ENCODE measurements at places on chromosomes 1 and 21.

GRCh38 chr1:32272557-32273390, 19.1 kb upstream of the HDAC1 start:
- DNase-seq, result no peak

DNA sequence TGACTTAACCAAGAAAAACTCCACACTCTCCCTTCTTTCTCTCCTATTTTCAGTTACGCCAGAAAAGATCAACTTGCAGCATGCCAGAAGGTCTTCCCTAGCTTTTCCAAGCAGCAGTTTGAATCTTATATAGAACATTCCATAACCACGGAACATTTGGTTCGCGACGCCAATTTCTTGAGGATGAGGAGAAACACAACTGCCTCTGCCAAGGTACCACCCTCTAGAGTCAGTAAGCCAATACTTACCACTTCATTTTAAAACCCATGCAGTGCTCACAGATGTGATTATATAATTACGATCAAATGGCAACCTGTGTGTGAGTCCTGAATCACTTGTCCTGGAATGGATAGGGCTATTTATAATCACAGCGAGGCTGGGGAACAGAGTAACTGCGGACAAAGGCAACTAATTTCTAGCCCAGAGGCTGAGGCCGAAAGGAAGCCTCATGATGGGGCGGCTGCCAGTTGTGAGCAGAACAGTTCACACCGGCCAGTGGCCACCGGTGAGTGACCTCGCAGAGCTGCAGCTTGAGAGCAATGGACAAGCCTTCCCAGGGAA, 43.2 kb upstream of the BACE2 start:
- DNase-seq, result no peak

DNA sequence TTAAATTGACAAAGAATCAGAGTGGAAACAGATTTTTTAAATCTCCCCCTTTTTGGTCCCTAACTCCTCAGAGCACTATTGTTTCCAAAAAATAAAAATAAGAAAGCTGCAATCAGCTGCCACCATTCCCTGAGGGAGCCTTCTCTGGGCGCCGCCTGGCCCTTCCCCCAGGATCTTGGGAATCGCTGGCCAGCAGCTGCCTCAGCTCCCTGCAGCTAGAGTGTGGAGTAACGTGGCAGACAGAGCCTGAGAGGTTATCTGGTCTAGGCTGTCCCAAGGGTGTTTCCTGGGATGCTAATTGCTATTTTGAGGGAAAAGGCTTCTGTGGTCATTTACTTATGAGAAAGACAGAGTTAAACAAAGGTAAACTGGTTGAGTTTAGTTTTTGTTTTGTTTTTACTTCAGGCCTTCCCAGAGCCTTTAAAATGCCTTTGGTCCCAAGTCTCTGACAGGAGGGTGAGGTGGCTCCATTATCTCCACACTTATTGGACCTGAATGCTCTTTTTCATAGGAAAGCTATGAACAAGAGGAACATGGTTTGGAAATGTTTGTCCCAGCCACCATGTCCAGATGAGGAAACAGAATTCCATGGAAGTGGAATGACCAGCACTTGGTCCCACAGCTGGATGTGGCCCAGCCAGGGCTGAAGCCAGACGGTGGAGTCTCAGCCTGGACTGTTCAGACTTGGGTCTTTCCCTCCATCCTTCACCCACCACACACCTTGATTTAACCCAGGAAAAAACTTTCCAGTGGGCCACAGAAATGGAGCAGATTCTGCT, 14.1 kb upstream of the KIAA1614 start:
- no peak for DNase-seq

- no peak for DNase-seq
These were observed 24.4 kb upstream of the LEPR start for GRCh38 chr1:65395887-65396612.

- no peak for DNase-seq
These were observed 239.4 kb downstream of the BACH1 start for GRCh38 chr21:29538115-29538514.

GRCh38 chr1:218273762-218274479, 11.2 kb upstream of the RRP15 start:
- DNase-seq, result no peak

DNA sequence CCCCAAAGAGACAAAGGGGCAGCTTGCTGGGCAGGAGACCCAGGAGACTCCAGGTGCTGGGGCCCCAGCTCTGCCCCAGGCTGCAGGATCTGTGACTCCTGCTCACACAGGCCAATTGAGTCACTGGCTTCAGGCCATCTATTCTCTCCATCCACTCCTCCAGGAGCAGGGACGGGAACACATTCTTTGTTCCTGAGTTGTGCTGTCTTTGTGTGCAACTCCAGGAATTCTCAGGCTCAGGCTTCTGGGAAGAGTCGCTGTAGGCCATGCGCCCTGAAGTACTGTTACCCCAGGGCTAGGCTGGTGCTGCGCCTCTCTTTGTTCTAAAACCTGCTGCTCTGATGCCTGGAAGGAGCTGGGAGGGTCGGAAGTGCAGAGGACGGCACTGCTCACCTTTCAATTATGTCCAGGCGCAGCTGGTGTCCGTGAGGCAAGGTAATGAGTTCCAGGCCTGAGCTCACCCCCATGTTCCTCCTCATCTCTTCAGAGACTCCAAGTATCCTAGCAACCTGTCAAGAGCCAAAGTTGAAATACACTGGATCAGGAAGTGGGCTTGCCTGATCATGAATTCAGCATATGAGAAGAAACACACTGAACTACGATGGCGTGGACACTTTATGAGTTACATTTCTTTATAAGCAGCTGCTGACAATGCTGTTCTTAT, 105.9 kb downstream of the BCAR3 start:
- no peak for DNase-seq

DNA sequence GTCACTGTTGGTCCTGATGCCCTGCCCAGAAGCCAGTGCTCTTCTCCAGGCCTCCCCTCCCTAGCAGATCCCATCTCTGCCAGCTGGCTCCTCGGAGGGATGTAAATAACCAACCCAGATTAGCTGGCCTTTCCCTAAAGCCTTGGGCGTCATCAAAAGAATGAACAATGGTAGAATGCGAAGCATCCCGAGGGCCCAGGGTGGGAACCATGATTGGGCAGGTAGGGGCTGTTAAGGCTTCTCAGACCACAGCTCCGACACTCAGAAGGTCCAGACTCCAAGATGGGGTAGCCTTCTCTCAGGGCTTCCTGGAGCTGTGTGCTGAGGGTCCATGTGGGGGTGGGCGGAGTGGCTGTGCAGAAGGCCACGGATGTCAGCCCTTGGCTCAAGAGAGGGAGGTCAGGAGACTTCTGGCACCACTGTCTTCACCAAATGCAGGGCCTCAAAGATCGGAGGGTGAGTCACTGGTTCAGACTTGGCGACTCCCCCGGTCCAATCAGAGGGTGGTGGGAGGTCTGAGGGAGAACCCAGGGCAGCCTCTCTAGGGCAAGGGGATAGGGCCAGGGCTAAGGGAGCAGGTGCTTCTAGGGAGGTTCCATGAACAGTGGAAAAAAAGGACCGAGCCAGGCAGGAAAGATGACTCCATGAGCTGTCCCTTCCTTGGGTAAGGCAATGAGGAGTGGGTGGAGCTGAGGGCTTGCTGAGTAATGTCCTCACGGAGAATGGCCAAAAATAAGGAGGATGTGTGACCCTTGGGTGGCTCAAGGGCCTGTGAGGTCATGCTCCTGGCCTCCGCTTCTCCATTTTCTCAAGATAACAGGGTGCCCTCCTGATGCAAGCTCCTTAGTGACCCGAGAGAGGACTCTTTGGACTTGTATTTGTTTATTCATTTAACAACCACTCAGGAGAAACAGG, 58.4 kb upstream of the EPS8L3 start:
- DNase-seq, result no peak

- DNase-seq, result no peak
These were observed 70.4 kb upstream of the LYST start for GRCh38 chr1:235937123-235937522.

All from endothelial cell of umbilical vein (primary cell).